ENCODE measurements at places on chromosomes 5 and 9.

DNA sequence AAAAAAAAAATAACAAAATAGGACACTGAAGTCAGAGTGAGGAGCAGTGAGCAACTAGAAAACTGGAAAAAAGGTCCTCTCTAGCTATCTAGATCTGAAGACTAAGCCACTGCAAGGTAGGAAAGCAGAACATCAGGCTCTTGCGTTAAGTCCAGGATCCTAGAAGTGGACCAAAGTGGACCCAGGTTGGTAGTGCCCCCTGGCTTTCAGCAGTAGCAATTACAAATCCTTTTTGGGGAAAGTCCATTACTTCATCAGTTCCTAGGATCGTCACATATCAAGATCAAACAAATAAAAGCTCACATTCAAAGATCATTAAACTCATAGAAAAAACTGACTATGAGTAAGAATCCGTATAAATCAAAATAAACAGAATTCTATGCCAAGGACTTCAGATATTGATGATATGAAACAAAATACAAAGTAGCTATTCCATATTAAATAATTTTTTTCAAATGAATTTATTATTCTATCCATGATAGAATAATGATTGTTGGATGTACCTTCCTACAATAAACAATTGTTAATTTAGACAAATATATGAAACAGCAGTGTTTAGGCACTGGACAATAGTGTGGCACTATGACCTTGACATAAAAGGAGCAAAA lies 6.5 kb upstream of the RICTOR start:
- peak; percentile 65 for DNase-seq

DNA sequence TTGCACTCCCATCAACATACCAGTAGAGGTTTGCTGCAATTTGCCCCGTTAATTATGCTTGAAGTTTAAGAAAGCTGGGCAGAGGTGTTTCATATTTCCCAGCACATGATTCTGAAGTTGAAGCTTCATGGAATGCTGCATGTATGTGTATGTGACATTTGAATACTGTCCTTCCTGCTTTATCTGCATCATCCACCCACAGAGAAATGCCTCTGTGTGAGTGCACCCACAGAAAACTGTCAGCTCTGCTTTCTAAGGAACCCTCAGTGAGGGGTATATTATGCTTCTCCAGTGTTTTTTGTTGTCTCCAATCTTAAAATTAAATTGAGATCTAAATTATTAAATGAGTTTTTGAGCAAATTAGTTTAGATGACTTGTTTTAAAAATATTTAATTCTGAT lies 358.1 kb upstream of the PIK3R1 start:
- no peak for DNase-seq

GRCh38 chr5:34957321-34957720 lies 28.0 kb downstream of the DNAJC21 start:
- DNase-seq: no peak

DNA sequence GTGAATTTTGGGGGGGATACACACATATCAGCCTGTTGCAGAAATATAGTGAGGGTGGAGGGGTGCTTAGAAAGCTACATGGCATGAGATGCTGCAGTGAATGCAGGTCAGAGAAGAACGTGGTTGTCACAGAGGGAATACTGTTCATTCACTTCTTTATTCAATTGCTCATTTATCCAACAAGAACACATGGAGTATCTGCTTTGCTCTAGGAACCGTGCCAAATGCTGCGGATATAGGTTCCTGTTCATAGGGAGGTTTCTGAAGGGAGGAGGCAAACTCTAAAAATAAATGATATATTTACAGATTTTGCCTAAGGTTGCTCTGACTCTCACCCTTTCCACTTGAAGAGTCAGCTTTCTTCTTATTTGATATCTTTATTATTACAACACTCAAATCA lies 444.3 kb upstream of the CLINT1 start:
- DNase-seq: no peak

- peak; percentile 86 for DNase-seq
Measured at GRCh38 chr9:34651876-34652601, at the start of gene IL11RA. Gene IL11RA, plus strand, starts transcription at chr9:34652185. Its CDS starts 3,033 bp downstream, at chr9:34655218.

DNA sequence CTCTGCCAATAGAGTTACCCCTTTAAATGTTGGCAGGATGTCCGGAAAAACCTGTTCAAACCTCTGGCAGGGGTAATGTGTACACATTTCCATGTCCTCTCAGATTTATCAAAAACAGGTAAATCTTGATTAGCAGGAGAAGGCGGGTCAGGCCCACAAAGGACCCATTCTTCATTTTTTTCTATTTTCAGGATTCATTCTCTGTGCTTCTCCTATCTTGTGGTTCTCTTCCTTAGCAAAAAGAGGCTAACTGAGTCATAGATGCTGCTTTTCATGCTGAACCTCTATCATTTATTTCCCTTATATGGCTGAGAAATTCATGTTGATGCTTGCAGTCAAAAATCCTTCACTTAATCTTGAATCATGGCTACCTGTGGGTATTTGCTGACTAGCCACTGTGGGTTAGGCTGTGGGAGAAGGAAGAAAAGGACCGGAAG lies 112.7 kb upstream of the IQGAP2 start:
- no peak for DNase-seq

DNA sequence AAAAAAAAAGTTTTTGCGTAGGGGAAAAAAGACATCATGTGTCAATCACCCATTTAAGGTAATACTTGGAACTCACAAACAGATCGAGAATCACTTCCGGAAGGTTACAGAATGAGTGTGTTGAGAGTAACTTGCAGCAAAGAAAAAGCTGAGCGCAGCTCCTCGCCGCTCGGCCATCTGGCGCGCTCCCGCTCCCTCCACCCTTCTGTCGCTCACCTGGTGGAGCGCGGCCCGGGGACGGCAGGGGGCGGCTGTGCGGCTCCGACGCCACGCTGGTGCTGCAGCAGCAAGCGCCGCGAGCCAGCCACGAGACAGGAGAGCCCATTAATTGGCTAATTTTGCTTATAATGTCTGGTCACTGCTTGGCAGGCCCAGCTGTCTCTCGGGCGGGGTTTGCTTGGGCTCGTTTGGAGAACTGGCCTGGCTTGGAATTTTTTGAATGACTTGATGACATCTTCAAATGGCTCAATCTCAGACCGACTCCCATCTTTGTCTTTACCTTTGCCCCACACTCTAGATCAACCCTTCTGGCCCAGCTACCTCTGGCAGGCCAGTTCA lies 601.8 kb downstream of the CCDC171 start:
- DNase-seq: no peak

DNA sequence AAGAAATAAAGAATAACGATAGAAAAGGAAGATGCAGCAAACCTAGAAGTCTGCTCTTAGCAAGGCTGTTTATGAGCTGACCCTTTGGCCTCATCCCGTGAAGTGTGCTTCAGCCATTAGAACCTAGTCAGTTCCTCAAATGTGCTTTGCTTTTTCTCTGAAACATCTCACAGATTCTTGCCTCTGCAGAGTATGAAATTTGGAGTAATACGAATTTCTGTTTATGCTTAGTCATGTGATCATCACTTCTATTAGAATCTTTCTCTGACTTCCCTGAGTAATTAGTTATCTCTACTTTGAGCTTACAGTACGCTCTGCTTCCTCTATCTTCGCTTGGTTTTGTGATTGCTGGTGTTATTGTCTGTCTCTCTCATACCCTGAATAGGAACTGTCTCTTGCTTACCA lies 11.3 kb downstream of the CYSTM1 start:
- no peak for DNase-seq

DNA sequence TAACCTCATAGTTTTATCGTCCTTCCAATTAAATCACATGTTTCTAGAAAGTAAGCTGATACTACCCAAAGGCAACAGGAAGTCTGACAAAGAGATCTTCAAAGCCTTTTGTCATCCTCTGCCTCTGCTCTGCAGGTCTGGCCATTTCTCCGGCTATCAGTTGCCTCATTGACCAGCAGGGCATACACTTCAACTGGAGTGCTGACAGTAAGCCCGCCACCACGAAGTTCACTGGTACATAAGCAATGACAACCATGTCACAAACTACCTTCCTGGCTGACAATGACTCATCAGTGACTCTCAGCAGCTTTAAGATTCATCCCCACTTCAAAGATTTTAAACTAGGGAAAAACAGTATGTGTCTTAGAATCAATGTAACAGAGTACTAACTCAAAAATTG lies 20.6 kb downstream of the SPTLC1 start:
- DNase-seq: no peak

DNA sequence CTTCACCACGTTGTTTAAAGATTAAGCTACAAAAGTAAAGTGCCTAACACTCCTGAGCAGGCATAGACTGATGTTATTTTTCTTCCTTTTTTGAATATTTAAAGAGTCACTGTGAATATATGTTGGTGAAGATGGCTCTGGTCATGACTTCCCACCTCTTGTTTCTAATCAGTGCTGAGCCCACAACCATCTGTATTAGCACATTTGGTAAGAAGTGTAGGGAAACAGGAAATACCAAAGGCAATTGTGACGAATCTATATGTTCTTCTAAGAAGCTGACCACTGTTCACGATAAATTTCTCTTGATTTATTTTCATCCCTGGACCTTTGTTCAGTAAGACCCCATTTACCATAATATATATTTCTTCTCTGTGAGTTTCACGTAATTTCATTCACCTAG lies 108.3 kb upstream of the PCA3 start:
- DNase-seq: no peak

- peak; percentile 78 for DNase-seq
Measured at GRCh38 chr5:151115272-151115905, 34.6 kb upstream of the TNIP1 start.

GRCh38 chr9:2615497-2615896 lies 6.1 kb upstream of the VLDLR start:
- no peak for DNase-seq

GRCh38 chr5:20678386-20678785 lies 690.4 kb upstream of the CDH18 start:
- DNase-seq: no peak

DNA sequence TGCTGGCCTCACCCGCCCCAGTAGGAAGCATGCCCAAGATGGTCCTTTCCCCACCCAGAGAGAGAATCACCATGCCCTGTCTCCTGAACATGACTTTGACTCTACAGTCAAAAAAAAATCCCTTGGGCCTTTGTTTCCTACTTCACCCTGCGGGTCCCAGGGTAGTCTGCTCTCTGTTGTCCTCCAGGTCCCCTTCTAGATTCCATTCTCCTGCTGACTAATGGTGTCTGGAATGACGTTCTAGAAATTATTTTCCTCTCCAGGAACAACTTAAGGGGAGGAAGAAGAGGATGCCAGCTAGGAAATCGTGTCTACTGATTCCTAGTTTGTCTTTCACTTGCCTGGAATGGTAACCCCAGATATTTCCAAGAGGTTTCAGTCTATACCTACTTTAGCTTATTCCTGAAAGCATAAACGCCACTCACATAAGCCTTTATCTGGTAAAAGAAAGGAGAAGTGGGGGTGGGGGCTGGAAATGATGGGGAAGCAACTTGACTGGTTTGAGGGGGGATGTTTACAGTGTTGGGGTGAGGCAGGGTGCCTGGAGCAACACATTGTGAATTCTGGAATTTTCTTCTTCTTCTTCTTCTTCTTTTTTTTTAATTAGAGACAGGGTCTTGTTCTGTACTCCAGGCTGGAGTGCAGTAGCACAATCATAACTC lies 93.9 kb downstream of the SNX18 start:
- no peak for DNase-seq

GRCh38 chr9:37163299-37163698 lies 42.9 kb downstream of the ZCCHC7 start:
- no peak for DNase-seq

DNA sequence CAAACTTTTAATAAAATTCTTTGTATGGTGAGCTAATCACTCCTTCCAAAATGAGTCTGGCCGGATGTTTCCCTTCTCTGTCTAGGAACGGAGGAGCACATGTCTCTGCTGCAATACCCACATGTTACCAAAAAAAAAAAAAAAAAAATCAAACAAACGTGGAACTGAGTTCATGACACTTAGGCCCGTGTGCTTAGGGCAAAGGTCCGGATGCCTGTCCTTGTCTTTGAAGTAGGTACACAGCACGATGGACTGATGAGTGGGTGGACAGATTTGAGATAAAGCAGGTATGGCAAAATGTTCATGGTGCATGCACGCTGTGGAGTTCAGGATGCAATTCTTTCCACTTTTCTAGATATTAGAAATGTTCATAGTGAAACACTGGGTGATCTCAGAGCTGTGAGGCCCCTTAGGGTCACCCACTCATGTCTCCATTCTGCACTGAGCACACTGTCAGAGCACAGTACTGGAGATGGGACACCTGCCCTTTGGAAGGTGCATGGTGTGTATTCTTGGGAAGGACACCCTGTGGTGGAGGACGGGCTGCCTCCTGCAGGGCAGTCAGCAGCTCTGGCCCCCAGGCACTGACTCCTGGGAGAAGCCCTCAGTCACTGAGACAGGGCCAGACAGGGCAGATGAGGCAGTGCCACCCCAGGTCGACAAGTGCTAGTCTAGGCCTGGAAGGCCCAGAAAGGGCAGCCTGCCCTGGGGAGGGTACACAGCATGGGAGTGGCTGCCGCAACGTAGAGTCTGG lies 43.6 kb downstream of the GADD45G start:
- no peak for DNase-seq

DNA sequence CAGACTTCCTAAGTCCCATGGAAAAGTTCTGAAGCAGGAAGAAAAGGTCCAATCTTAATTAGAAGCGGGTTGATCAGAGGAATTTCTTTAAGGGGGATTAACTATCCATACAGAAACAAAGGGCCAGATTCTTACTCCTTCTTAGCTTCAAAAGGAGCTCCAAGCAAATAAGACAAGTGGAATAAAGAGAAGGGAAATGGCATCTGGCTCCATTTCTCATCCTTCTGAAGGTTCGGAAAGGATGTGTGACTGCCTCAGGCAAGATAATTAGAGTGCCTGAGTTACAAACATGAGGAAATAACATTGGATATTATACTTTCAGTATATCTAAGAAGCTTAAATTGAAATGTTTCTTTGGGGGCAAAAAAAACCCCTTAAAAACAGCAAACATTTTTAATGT lies 88.1 kb upstream of the ADAMTS19 start:
- DNase-seq: no peak

DNA sequence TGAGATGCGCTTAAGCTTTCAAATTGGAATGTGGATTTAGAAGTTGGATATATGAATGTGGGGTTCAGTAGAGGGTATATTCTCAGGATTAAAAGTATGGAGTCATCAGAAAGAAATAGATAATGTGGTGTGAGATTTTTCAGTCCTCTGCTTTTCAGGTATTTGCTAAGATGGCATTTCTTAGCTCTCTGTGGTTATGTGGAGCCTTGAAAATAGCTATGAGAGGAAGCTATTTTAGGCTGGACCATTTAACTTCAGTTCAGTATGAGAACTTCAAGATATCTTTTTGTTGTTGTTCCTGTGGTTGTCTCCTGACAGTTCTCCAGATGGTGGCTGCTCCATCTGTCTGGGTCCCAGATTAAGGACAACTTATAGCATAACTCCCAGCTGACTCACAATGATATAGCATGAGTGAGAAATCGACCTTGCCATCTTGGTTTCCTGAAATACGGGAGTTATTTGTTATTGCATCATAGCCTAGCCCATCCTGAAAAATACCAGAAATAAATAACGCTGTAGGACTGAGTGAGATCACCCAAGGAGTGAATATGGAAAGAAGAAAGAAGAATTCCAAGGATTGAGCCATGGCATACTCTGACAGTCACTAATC lies 461.5 kb downstream of the ANXA1 start:
- no peak for DNase-seq

- peak; percentile 2 for DNase-seq
Measured at GRCh38 chr5:116585227-116585626, 10.6 kb upstream of the SEMA6A start.

Measured in MCF 10A (cell line).